ENCODE measurements at places on chromosomes 16 and 17. TPM values are rescaled to one million over a fixed set of nuclear protein-coding genes. Genes with fewer than 3 reads are reported as not detected.
A peak's percentile ranks its signal among the peaks of the same experiment; 100 is the strongest.

DNA sequence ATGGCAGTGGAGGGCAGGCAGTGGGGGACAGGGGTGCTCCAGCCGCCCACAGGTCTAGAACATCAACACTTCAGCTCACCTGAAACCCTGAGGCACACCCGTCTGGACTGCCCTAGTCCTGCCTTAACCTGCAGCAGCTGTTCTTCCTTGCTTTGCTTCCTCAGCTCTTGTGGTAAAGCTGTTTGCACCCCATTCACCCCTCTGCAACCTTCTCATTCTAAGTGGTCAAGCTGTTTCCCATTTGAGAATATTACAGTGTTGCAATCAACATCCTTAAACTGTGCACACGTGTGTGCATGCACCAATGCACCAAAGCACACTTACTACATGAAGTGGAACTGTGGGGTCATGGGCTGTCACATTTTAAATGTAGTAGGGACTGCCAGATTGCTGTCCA, 32.4 kb downstream of the SCNN1B start:
- no peak for DNase-seq

GRCh38 chr16:85650135-85650843, 37.2 kb downstream of the GSE1 start:
- no peak for DNase-seq

DNA sequence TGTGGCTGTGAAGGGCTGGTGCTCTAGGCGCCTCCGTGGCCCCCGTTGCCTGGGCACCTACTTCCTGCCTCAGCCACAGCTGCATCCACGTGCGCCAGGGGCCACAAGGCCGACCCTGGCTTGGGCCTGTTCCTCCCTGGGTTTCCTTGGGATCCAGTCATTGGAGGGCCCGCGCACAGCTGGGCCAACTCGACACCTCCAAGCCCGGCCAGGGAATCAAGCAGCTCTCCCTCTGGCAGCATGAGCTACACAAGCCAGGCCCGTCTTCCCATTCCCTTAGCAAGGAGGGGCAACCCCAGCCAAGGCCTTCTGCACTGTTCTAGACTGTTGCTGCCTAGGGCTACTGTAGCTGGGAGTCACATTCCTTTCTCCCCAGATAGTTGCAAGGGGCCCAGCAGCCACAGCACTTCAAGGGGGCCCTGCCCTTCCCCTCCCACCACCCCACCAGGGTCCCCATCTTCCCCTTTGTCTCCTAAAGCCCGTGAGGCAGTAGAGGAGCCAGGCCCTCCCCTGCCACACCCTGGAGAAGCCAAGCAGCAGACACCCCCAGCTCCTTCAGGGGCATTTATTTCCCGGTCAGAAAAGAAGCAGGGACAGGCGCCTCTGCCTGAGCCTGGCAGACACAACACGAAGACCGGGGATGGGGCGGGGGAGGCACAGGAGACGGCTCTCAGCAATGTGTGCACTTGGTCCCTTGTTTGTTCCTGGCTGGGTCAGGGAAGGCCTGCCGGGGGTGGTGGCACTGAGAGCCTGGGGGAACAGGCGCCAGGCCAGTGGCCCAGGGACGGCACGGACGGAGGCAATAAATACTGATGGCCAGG, 3.8 kb downstream of the ARHGDIA start:
- no peak for DNase-seq

- DNase-seq: peak; percentile 9
Measured at GRCh38 chr17:49132699-49133364, at the start of gene B4GALNT2. Gene B4GALNT2, plus strand, starts transcription at chr17:49132769. Its CDS starts 24 bp downstream, at chr17:49132793.

DNA sequence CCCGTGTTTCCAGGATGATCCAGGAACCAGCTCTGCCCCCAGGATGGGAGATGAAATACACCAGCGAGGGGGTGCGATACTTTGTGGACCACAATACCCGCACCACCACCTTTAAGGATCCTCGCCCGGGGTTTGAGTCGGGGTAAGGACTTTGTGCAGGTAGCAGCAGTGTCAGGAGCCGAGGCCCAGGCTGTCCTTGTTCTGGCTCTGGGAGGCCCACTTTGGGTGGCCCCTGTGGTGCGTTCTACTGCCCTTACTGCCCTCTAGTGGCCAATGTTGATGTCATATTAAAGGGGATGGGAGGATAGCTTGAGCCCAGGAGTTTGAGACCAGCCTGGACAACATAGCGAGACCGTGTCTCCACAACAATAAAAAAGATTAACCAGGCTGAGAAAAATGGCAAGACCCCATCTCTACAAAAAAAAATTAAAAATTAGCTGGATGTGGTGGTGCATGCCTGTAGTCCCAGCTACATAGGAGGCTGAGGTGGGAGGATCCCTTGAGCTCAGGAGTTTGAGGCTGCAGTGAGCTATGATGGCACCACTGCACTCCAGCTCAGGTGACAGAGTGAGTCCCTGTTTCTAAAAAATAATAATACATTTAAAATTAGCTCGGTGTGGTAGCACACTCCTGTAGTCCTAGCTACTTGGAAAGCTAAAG, 20.9 kb upstream of the CLEC18A start:
- peak; percentile 61 for DNase-seq

GRCh38 chr16:82630219-82630618, 3.5 kb downstream of the CDH13 start:
- DNase-seq: no peak

- no peak for DNase-seq
Measured at GRCh38 chr17:31398381-31399311, 7.2 kb downstream of the RAB11FIP4 start.

DNA sequence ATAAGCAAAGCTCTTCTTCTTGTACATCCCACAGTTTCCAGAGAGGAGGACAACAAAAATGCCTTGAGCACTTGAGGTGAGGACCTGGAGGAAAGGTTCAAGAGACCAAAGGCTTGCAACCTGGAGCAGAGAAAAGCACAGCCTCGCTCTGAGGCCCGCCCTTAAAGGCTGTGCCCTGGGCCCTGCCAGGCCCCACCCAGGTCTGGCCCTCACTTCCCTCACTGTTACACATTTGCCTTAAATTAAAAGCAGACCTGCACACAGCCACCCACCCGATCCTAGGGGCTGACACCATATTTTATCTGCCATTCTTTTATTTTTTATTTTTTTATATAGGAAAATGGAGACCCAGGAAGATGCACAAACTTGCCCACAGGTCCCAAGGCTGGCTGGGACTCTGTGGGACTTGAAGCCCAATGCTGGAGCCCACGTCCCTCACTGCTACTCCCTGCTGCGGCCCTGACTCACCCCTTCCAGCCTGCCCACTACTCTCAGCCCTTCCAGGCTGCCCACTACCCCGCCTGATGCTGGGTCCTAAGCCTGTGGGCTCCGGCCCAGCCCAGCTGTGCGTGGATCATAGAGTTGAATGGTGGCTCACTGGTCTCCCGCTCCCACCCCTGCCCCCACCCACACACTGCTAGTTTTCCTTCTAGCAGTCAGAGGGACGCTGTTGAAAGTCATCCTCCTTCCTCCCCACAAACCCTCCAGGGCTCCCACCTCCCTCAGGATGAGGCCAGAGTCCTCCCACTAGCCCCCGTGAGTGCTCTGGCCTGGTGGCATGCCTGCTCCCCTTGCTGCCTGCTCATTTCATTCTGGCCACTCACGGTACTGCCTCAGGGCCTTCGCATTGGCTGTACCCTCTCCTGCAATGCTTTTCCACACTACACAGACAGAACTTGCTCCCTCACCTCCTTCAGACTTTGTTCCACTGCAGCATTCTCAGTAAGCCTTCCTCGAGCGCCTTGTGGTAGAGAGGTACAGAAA, 77.6 kb upstream of the MED9 start:
- DNase-seq: no peak

DNA sequence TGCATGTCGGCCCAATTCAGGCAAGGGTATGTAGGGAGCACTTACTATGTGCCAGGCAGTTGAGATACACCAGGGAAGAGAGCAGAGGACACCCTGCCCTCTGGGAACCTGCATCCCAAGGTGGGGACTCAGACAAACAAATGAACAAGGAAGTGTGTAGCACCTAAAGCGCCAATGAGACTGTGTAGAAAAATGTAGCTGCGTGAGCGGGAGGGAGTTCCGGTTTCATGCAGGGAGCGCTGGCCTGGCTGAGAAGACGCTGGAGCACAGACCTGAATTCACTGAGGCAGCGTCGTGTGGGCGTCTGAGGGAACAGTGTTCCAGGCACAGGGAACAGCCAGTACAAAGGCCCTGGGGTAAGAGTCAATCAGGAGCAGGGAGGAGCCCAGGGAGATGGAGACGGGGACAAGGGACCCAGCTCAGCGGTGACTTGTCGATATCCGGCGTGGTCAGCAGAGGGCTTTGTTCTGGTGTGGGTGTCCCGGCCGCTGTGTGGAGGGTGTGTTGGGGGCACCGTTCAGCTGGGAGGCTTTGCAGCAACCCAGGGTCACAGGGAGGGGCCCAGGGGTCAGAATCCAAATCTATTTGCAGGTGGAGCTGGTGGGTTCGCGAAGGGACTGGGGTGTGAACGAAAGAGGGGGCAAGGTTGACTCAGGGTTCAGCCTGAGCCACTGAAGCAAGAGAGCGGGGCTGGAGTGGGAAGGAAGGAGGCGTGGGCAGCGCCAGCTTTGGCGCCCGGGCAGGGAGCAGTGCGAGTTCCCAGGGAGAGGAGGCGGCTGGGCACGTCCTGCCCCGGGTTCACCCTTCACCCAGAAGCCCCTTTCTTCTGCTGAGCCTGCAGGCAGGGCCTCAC, 17.8 kb upstream of the OSGIN1 start:
- DNase-seq: no peak

GRCh38 chr17:80109713-80110446, 8.5 kb downstream of the GAA start:
- DNase-seq: no peak

GRCh38 chr16:31421587-31421986, 6.6 kb downstream of the COX6A2 start:
- DNase-seq: no peak

DNA sequence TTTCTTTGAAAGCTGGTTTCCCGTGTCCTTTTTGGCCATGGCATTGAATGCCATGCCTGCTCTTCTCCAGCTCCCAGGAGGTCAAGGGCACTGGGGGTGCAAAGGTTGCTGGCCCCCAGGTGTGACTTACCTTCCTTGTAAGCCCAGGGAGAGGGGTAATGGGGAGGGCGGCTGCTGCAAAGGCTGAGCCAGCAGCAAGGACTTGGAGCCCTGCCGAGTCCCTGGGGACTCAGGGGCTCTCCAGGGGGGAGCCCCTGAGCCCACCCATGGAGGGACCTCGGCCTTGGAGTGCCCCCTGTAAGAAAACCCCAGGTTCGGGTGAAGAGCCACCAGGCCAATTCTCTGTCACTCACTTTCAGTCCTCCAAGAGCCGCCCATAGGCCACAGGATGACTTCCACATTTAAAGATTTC, 5.9 kb upstream of the CCL22 start:
- no peak for DNase-seq

GRCh38 chr17:50439008-50439407, 13.0 kb downstream of the ACSF2 start:
- DNase-seq: no peak

Gene HCRT
- 0.47 TPM for total RNA-seq

Gene ADGRG3
- not detected for total RNA-seq

Gene KRTAP4-4
- not detected for total RNA-seq

Gene OTOP3
- total RNA-seq: not detected

Gene RGS9
- 2.8 TPM for total RNA-seq

Gene MT1A
- total RNA-seq: not detected

Measured in neural crest cell (in vitro differentiated cells).